ENCODE measurements at places on chromosomes 12 and 14.

DNA sequence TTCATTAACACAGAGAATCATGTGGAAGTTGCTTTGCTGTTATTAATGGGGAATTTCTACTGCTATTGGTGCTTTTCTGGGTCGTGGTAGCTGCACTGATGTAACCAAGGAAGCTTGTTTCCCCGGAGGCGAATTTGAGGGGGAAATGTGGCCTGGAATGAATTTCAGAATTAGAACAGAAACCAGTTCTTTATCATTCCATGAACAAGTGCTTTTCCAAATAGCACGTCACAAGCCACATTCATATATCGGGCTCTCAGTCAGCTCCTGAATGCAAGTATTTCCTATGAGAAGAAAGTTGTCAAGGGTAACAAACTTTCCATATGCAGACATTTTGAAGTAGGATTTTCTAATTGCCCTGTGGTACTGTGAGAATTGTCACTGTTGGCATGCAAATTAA lies 1353.2 kb downstream of the AACS start:
- DNase-seq, result no peak

DNA sequence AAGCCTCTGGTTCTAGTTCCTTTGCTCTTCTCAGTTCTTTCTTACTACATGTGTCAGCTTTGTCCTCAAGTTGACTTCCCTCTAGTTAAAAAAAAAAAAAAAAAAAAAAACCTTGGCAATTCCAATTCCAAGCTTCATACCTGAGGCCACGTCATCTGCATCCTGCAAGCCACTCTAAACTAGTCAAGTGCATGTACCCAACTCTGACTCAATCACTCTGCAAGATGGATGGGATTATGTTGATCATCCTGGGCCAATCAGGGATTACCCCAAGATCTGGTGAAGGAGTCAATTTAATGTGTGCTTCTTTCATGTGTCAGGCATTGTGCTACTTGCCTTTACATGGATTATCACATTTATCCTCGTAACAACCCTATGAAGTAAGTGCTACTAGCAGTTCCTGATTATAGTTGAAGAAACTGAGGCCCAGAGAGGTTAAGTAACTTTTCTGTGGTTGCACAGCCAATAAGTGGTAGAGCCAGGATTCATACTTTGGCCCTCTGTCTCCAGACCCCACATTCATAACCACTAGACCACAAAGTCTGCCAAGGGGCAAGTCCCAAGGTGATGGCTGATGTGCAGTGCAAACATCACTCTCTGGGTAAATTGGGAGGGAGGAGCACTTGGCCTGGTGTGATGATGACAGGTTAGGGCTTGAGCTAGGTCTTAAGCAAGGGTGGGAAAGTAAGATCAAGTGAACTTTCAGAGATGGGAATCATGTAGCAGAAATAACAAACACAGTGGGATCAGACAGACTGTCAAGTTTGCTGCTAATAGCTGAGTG lies 17.3 kb upstream of the CCND2 start:
- no peak for DNase-seq

- DNase-seq, result no peak
These were observed 193.3 kb downstream of the PHETA1 start for GRCh38 chr12:111175396-111176094.

GRCh38 chr14:79986251-79986650 lies 225.1 kb downstream of the DIO2 start:
- DNase-seq, result no peak

DNA sequence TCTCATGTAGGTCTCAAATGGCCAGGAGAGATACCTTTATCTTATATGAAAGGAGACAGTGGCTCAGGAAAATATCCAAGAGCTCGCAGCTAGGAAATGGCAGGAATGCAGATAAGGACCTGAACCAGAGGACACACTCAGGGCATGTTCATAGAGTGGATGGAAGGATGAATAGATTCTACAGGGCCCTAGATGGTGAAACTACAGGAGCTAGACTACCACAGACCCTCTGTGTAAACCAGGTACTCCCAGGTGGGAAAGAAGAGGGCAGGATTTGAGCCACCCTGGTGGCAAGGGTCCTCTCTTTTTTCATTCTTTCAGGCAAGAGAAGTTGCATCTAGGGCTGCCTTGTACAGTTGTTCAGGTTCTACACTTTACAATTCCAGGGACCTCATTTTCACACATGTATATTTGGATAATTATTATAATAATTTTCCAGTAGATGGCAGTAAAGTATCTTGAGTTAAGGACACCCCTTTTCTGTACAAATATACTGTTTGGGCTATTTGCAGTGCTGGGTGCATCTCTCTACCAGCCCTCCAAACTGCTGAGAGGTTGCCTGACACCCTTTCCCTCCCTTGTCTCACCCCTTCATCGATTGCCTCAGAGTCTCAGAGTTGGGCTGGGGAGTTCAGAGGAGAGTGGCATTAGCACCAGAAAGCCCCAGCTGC lies 10.5 kb upstream of the ZDHHC22 start:
- no peak for DNase-seq

DNA sequence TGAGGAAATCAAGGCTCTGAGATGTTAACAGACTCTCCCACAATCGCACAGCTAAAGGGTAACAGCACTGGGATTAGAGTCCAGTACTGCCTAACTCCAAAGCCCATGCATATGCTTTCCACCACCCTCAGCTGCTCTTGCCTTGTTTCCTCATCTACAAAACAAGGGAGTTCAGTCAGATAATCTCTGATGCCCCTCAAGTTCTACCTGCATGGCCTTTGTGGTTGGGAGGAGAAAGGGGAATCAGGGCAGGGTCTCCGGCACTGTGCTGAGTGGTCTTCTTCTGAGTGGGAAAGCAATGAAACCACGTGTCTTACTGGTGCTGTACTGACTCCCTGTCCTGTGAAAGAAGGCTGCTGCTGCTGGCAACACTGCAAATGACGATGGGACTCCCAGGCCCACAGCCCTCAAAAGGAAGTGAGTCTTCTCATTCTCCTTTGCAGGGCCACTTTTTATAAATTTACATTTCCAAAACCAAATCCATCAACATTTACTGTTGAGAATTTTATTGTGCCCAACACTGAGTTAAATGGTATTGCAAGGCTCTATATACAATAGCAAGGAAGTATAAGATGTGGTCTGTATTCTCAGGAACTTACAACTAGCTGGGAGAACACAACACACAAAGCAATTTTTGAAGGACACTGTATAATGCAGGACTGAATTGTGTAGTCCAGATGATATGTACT lies 19.7 kb upstream of the DUSP16 start:
- DNase-seq, result no peak
